Progenitor cell of endocrine pancreas (in vitro differentiated cells): ENCODE measurements at places on chromosomes 5 and 9. TPM values are rescaled to one million over a fixed set of nuclear protein-coding genes. Genes with fewer than 3 reads are reported as not detected.

DNA sequence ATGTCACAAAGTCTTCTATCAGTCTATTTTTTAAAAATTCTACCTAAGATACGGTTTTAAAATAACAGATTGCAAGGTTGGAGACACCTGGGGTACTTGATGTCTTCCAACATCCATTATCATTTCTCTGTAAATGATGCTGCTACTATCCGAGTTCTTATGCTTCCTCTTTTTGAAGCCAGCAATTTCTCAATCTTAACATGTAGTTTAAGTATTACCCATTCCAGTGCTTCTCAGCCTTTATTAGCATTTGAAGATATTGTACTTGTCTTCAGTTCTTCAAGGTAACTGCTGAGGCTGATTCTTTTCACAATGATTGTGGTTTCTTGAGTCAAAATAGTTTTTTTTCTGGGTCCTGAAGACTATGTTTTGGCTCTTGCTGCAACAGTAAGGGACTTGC is 96.4 kb upstream of the SELENOP start:
- no peak for DNase-seq

GRCh38 chr5:125798307-125798706 is 624.9 kb upstream of the GRAMD2B start:
- DNase-seq, result no peak

- DNase-seq, result no peak
Measured at GRCh38 chr9:74557571-74557970, 60.4 kb downstream of the RORB start.

Gene LHX2
- total RNA-seq, result 0.24 TPM in 1 of 2 replicates, not detected in the other

Gene PCDHAC2
- 1.8 and 1.9 TPM in 2 replicates for total RNA-seq

Gene CCDC187
- 1.2 and 1.4 TPM in 2 replicates for total RNA-seq

DNA sequence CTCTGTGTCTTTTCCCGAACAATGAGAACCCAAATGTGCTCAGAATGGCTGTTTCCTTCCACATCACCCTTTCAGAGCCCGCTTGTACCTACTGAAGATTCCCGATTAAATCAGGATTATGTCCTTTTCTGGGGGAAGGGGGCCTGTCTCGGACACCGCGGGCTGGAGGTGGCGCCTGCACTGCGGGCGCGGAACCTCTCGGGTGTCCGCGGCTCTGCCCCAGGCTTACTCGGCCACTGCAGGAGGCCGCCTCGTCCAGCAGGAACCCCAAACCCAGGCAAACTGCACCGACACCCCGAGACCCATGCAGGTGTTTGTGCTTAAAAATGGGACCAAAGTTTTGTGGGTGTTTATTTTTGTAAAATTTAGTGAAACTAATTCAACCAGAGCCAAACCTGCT is 8.6 kb upstream of the TMEM250 start:
- DNase-seq, result no peak

DNA sequence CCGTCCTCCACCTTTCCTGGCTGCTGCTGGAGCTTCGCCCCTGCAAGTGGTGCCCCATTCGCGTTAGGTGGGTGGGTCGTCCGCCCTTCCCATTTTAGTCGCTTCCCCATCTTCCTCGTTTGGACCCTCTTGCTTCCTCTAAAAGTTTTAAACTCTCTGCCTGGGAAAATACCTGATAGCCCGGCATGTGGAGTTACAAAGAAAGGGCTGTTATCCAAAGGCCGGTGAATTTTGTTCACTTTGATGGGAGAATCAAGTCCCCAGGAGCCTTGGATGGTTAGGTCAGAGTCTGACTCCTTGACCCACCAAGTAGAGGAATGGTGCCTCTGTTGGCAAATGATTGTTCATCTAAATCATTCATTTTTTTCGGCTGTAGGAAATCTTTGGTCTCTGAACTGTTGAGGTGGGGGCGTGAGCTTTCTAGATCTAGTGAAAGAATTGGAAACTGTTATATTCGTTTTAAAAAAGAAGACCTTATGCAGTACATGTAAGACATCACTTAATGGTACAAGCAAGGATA is 29.5 kb upstream of the APC start:
- DNase-seq, result no peak
